T-helper 1 cell (primary cell): ENCODE measurements at places on chromosomes 7 and 10.

DNA sequence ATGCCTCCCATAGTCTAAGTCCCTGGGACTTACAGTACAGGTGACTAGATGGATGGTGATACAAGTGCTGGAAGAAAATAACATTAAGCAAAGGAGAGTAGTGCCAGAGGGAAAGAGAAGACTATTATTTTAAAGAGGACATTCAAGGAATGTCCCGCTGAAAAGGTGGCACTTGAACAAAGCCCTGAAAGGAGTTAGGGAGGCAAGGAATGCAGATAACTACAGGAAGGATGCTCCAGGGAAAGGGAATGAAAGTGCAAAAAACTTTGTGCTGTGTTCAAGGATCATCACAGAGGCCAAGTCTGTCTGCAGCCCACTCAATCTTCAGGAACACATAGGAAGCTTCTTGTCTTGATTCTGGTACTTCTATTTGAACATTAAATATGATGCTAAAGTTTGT is 14.9 kb downstream of the ANKMY2 start:
- no peak for DNase-seq

- DNase-seq = no peak
Measured at GRCh38 chr10:89808842-89809241, 107.5 kb downstream of the KIF20B start.

DNA sequence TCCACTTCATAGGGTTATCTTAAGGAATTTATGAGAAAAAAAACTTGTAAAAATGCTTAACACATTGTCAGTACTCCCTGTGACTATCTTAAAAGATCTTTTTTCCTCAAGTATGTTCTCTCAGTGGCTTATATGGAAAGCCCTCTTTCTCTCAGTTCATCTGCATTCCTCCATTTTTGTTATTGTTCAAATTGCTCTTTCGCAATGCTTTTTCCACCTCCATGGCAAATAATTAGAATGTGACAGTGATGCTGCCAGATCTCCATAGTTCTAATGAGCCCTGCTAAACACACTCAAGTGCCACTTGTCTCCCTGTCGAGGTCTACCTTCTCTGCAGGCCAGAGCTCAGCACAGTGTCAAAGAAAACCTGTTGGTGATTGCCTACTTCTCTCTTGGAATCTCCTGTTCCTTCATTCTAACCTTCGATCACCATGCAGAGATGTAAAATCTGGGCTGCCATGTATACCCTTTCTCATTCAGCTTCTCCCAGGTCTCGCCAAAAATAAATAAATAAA is 37.2 kb upstream of the ABCB5 start:
- DNase-seq = no peak

DNA sequence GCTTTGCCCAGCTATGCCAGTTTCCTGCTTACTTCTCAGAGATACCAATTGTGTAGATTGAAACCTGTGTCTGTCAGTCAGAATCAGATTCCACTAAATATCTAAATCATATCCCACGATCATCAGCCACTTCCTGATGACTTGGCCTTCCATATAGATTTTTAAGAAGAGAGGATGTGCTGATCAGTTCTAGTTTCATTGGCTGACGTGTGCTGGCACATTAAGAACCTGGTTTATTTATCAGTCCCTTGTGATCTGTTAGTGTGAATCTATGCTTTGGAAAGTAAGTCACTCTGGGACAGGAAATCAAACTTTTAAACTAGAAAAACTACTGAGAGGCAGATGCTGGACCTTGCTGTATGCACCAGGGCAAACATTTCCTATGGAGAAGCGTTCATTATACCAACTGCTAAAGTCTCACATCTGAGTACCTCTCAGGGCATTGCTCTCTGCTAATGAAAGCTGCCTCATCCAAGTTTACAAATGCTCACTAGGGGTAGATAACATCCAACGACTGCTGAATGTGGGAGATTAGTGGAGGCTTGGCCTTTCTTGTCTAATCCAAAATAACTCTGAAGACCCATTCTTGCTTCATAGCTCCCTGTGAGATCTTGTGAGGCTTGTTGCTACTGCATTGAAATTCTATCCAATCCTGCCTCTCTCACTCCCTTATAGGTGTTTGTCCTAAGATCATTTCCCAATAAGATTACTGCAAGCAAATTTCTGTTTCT is 109.1 kb downstream of the ARL4A start:
- no peak for DNase-seq
